SJSA1 (cell line): ENCODE measurements at places on chromosomes 16 and 17. TPM values are rescaled to one million over a fixed set of nuclear protein-coding genes. Genes with fewer than 3 reads are reported as not detected.

The PIPOX gene
- 1.00 TPM in 1 of 2 replicates, not detected in the other for total RNA-seq

The HASPIN gene
- 5.8 and 16.2 TPM in 2 replicates for total RNA-seq

The MT1M gene
- 0.74 and 7.0 TPM in 2 replicates for total RNA-seq

The MYH13 gene
- total RNA-seq: not detected in 2 replicates

The SRCIN1 gene
- not detected in 2 replicates for total RNA-seq

The ABCC12 gene
- 0.03 TPM in 1 of 2 replicates, not detected in the other for total RNA-seq

The CFAP20 gene
- 103 and 114 TPM in 2 replicates for total RNA-seq

The APOH gene
- total RNA-seq: not detected in 2 replicates

The KCNH6 gene
- total RNA-seq: not detected in 2 replicates

The ST6GALNAC1 gene
- total RNA-seq: not detected in 2 replicates

The P2RX5 gene
- not detected in 2 replicates for total RNA-seq

The SHISA6 gene
- total RNA-seq: 0.05 TPM in 1 of 2 replicates, not detected in the other

The ANKRD40CL gene
- total RNA-seq: not detected in 2 replicates

The GPR139 gene
- not detected in 2 replicates for total RNA-seq

The METTL22 gene
- total RNA-seq: 14.9 and 19.8 TPM in 2 replicates

The BIRC5 gene
- total RNA-seq: 301 and 370 TPM in 2 replicates

The TTC19 gene
- 23.1 and 28.9 TPM in 2 replicates for total RNA-seq

The ITGB3 gene
- 164 and 202 TPM in 2 replicates for total RNA-seq

GRCh38 chr16:57687363-57687929 lies 7.2 kb upstream of the DRC7 start:
- DNase-seq: no peak

DNA sequence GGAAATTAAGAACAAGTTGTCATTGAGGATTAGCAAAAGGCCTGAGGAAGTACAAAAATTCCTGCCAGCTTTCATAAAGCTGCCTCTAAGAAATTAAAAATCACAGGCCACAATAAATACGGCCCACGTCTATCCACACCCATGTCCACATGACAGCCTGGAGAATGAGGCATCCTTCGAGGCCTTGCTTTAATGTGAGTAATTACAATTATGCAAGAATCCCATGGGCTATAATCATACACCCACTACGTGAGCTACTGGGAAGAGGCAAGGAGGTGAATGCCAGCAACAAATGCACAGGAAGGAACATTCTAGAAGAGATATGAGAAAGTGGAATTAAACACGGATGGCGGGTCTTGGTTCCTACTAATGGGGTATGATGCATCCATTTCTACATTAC lies 65.4 kb upstream of the ZFHX3 start:
- DNase-seq: no peak

DNA sequence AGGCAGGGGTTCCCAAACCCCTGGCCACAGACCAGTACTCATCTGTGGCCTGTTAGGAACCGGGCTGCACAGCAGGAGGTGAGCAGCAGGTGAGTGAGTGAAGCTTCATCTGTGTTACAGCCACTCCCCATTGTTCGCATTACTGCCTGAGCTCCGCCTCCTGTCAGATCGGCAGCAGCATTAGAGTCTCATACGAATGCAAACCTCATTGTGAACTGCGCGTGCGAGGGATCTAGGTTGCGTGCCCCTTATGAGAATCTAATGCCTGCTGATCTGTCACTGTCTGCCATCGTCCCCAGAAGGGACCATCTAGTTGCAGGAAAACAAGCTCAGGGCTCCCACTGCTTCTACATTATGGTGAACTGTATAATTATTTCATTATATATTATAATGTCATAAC lies 25.1 kb upstream of the RMI2 start:
- no peak for DNase-seq

- DNase-seq: no peak
These were observed 16.6 kb downstream of the TMEM204 start for GRCh38 chr16:1550069-1550468.

DNA sequence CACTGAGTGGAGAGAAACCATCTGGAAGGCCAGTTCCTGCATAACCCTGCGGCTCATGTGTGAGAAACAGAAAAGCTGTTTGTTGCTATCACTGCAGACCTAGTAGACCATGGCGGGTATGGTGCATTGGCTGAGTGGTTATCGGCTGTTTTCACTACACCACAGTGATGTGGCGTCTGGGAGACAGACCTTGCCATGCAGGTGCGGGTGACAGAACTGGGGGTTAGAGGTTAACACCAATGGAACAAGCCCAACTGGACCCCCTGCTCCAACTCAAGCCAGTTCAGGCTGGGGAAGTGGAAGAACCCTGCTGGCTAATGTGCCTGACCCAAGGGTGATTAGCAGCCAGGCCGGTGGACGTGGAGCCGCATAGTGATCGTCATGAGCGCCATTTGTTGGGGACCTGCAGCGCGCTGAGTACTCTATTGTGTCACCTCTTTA lies 91.9 kb downstream of the IRF8 start:
- DNase-seq: no peak

- DNase-seq: no peak
These were observed 4.6 kb upstream of the PYDC1 start for GRCh38 chr16:31221357-31222160.

GRCh38 chr16:81385031-81385756 lies 59.4 kb upstream of the CMIP start:
- no peak for DNase-seq

- no peak for DNase-seq
These were observed 43.8 kb downstream of the PSME3IP1 start for GRCh38 chr16:57141822-57142631.

DNA sequence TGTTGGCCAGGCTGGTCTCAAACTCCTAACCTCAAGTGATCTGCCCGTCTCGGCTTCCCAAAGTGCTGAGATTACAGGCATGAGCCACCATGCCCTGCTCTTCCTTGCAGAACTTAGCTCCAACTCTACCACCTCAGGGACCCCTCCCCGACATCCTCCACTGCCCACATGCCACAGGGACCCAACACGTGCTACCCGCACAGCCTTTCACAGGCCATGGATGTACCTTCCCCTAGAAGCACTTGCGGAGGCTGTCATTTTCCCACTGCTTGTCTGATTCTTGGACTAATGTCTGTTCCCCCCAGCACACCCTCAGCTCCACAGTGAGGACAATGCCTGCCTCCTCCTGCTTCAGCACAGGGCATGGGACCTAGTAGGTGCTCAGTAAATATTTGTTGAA lies 147.4 kb downstream of the ZNF423 start:
- DNase-seq: no peak

DNA sequence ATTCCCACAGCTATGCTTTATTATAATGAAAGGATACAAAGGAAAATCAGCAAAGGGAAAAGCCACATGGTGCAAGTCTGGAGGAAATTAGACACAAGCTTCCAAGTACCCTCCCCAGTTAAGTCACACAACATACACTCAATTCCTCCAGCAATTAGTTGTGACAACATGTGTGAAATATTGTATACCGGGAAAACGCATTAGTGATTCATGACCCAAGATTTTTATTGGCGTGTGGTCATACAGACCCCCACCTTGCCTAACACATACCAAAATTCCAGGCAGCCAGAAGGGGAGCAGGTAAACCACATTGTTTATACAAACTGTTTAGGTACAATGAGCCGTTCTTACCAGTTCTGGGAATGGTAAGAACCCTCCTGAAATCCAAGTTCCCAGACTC lies 160.6 kb downstream of the CYB561 start:
- no peak for DNase-seq

DNA sequence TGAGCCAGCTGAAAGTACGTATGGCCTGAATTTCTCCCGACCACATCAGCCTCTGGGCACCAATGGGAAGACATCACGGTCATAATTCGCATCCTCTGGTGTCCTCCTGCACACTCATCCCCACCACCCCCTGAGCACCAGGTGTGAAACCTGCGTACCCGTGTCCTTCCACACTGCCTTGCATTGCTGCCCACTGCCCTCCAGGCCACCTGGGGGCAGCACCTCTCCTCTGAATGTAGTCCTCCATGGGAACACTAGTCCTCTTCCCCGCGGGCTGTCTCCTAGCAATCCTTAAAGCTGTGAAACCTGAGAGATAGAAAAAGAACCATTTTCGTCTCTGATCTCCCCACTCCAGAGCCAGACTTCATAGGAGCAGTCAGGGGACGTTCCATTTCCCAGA lies 125.5 kb downstream of the ZNF18 start:
- no peak for DNase-seq

- DNase-seq: no peak
These were observed 20.1 kb downstream of the TPSD1 start for GRCh38 chr16:1275791-1276579.

- no peak for DNase-seq
These were observed 65.9 kb downstream of the TUBD1 start for GRCh38 chr17:59826706-59827453.

GRCh38 chr16:82761858-82762257 lies 135.1 kb downstream of the CDH13 start:
- no peak for DNase-seq

DNA sequence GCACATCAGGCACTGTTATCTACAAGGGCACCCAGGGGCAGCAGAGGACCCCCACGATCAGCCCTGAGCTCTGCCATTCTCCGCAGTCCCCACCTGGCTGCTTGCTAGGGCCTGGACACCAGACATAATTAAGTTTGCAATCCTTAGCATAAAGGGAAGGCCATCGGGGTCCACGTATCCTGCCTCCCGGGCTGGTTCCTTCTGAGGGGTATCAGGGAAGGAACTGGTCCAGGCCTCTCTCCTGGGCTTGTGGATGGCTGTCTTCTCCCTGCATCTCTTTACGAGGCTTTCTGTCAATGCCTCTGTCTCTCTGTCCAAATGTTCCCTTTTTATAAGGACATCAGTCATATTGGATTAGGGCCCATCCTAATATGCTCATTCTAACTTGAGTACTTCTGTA lies 77.8 kb downstream of the CYLD start:
- DNase-seq: no peak

DNA sequence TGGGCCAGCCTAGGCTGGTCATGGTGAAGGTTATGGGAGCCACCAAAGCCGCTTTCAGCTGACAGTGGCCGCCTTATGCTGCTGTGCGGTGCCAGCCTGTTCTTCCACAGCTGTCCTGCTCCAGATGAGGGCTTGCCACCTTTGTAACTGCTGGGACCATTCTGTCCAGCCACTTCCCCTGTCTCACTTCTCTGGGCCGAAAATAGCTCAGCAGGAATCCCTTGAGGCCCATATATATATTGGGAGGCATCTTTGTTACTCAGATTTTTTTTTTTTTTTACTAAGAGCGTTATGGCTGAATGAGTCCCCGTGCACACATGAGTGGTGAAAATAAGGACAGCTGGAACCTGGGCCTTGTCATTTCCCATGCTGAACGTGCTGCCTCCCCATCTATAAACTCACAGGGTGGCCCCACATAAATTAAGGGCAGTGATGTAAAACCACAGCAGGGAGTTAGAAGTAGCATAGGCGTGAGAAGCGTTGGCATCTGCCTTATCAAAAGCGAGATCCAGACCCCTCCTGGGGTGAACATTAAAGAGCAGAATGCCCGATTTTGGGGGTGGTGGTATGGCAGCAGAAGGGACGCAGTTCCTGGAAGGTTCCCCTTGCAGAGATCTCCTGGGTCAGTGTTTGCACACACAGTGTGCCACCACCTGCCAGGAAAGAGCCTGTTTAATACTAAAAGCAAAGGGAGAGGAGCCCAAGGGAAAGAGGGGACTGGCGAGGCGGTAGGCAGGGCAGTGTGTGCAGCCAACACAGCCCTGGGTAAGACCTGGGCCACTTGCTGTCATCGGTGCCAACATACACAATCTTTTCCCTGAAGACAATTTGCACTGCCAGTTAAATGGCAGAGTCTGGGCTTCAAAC lies 57.8 kb downstream of the USP43 start:
- DNase-seq: no peak

DNA sequence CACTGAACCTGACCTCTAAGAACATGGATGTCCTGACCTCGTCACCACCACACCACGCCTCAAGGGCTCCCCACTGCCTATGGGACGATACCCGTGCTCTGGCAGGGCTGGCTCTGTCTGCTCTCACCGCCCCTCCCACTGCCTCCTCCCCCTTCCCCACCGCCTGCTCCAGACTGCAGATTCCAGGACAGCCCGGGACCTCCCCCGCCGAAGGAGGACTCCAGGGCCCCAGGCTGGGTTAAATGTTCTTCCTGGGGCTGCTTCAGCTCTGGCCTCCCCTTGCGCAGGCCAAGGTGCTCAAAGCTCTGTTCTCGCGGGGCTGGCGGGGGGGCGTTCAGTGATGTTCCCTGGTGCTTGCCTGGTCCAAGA lies 3.1 kb downstream of the NPW start:
- DNase-seq: no peak

DNA sequence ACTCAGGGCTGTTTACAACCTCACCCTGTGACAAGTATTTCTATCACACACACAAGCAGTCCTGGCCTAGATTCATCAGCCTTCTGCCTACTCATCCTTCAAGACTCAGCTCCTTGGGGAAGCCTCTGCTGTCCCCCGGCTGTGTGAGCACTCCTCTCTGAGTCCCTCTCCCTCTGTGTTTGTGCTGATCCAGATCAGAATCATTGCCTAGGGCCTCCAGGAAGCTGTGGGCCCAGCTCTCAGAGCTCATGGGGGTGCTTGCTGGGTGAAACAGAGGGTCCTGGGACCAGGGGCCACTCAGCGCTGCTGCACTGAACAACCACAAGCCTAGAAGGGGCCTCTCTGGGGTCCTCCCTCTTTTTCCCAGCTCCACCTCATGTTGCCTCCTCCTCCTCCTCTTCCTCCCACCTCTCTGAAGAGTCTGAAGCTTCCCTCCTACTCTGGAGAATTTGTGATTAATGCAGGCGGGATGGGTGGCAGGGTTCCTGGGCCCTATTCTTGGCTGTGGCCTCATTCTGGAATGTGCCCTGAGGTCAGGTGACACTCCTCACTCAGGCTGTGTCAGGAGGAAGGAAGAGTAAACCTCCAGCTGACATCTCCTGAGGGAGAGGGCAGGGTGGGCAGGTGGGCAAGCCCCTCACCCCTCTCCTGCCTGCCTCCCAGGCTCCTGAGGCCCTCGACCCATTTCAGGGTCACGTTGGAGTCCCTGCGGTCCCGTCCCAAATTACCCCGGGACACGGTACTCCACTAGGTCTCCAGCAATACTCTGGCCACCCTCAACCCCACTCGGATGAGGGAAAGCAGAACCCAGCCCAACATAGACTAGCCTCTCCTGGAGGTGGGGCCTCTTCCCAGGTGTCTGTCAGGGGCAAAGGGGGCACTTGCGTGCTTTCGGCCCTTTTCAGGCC lies 10.1 kb downstream of the WFIKKN2 start:
- DNase-seq: no peak

GRCh38 chr17:81471818-81472456 lies 40.7 kb downstream of the ACTG1 start:
- peak; percentile 60 for DNase-seq

- peak; percentile 59 for DNase-seq
These were observed 14.3 kb downstream of the KPNB1 start for GRCh38 chr17:47663912-47664623.

GRCh38 chr17:1648963-1649843 lies 463 bp downstream of the RILP start:
- peak; percentile 91 for DNase-seq
